ENCODE measurements at places on chromosomes 2 and 18.

DNA sequence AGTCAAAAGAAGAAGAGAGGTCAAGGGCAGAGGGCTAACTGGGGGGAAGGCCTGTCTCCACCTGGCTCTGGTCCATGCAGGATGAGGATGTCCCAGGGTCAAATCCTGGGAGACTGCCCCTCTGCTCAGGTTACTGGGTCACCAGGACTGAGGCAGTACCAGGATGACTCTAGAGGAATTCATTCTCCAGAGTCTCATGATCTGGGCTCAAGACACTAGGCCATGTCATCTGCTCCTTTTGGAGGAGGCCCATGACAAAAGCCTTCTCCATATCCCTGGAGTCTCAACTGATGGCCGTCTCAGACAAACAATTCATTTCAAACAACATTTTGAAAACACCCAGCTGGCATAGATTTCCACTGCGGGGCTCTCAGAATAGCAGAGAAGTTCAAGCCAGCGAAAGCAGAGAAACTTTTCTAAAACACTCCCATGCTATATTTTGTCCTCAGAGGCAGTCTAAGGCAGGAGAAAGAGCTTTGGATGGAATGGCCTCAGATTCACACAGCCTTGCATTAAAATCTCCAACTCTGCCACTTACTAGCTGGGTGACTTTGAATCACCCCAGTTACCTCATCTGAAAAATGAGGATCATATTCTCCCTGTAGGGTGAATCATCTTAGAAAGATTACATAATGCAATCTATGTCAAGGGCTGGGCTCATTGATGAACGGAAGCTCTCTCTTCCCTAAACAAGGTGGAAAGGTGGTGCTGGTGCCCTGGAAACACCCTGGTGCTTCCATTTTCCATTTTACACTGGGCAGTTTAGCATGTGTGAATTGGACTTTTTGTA is 48.8 kb upstream of the LCLAT1 start:
- DNase-seq = no peak

GRCh38 chr2:122960759-122961641 is 1064.1 kb upstream of the CNTNAP5 start:
- DNase-seq = no peak

GRCh38 chr2:60530660-60531281 is 22.7 kb downstream of the BCL11A start:
- no peak for DNase-seq

GRCh38 chr18:79987566-79987965 is 797 bp downstream of the TXNL4A start:
- DNase-seq = no peak

GRCh38 chr2:105793196-105793975 is 48.7 kb downstream of the NCK2 start:
- DNase-seq = no peak

GRCh38 chr2:64440843-64441242 is 13.1 kb upstream of the LGALSL start:
- DNase-seq = no peak

- DNase-seq = no peak
Observed at GRCh38 chr18:22974001-22974400, 40.9 kb downstream of the RBBP8 start.

DNA sequence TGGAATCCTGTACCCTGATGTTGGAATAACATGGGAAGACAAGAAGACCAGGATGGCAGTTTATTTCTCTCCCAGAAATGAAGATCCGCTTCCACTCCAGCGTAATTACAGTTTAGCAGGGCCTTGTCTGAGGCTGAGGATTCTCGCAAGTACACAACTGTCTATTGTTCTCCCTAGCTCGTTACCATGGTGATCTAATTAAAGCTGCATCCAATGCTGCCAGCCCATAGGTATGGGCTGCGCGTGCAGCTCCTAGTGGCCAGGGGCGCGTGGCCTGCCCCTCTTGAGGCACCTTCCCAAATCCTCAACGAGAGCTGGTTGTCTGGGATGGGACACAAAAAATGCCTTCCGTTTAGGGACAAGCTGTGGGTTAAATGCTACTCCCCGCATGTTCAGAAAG is 344.9 kb downstream of the CYRIA start:
- no peak for DNase-seq

GRCh38 chr18:23824669-23825068 is 135.4 kb downstream of the LAMA3 start:
- DNase-seq = no peak

- DNase-seq = no peak
Observed at GRCh38 chr2:65579506-65580235, 147.3 kb upstream of the SPRED2 start.

DNA sequence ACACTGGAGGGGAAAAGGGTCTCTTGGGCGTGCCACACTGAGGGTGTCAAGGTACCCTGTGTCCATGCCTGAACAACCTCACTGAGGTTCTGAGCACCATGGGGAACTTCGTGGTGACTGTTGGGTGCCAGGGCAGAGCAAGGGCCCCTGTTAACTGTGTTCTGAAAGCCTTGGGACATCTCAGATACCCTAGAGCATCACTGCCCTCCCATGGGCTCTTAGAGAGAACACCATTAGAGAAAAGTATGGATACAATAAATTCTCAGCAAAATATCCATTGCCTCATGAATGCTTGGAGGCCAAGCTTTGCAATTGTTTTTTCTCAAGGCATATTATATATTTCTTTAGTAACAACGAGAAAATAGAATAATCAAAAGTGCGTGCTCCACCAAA is 488.5 kb upstream of the NRP2 start:
- no peak for DNase-seq

- no peak for DNase-seq
Observed at GRCh38 chr2:147884830-147885229, 40.0 kb downstream of the ACVR2A start.

DNA sequence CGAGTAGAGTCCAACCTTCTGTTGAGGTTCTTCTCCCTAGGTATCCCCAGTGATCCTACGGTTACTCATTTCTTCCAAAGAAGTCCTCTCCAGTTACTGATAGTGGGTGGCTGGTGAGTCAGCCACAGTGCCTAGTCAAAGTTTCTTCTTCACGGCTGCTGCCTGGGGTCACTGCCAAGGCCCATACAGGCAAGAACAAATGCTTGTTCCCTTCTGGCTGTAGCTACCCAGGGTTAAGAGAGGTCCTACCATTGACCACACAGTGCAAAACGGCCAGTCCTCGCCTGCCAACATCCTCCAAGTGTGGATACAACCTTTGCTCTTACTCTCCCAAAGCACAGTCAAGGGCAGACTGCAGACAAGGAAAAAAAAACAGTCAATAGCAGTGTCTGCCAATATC is 2.9 kb upstream of the PTPN4 start:
- peak; percentile 20 for DNase-seq

DNA sequence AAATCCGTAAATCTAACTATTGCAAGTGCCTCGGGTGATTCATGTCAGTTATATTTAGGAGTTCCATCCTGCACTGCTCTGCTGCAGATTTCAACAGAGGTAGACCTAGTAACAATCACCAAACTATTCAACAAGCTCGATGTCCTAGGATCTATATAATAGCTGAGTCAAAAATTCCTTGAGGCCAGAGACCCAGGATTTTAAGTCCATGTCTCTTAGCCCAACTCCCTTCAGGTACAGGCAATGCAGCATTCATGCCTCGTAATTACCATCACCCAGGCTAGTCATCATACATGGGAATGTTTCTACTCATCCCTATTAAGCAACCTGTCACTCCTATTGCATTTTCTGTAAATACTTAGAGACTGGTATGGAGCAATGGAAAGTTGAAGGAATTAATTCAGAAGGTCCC is 729 bp downstream of the TM4SF20 start:
- DNase-seq = no peak

DNA sequence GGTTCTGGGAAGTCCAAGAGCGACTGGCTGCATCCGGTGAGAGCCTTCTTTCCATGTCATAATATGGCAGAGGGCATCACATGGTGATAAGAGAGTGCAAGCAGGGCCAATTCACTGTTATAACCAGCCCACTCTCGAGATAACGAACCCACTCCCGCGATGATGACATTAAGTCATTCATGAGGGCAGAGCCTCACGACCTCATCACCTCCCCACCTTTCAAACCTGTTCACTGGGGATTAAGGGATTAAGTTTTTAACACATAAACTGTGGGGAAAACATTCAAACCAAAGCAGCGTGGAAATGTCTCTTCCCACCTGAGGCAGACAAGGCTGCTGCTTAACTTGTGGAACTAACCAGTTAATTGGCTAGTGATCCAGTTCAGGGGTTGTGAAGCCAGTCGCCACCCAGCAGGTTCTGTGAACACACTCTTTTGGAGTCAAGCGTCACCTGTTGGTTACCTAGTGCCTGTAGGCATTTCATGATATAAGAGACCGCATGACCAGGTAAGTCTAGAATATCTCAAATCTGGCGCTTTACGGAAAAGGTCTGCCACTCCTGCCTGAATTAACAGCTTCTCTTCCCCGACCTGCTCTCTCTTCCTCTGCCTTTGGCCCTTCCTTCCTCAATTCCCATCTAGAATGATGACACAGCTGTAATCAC is 54.3 kb downstream of the EDAR start:
- DNase-seq = no peak

DNA sequence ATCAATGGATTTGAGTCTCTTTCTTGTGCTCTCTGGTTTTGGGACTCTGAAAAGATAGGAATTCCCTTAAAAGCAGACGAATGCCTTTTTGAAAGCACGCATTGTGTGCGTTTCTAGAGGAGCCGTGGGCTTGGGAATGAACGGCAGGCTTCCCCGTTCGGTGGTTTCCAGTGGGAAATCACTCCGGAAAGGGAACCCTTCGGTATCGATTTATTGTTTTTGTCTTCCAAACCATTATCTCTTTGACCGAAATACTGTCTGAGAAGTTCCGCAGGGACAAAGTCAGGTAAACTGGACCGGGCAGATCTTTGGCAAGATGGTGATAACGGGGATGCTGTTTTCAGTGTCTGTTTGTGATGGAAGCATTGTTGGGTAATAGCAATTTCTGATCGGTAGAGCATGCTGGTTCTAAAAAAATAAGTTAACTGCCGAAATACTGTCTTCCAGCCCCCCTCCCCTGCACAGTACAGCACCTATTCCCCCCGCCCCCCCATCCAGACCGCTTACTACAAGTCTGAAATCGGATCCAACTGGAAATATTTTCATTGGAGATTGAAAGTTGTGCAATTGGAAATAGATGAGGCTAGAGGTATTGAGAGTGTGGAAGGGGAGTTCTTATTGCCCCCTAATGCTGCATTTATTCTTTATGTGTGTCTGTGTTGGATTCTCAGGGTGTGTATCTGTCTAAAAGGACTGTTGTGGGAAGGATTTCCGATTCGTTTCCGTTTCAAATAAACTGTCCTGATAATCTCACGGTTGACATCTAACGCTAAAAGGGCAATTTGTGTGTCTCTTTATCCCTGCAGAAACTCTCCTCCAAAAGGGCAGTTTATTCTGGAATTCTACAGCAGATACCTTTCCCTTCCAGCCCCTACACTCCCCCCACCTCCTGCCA is 635 bp downstream of the SETBP1 start:
- DNase-seq = no peak

- peak; percentile 65 for DNase-seq
Observed at GRCh38 chr2:233353769-233354499, at the start of gene DGKD. Gene DGKD (plus strand): TSS chr2:233354494. CDS start chr2:233354519, 25 bp downstream.

GRCh38 chr2:169815849-169816248 is 8.9 kb downstream of the METTL5 start:
- DNase-seq = no peak

DNA sequence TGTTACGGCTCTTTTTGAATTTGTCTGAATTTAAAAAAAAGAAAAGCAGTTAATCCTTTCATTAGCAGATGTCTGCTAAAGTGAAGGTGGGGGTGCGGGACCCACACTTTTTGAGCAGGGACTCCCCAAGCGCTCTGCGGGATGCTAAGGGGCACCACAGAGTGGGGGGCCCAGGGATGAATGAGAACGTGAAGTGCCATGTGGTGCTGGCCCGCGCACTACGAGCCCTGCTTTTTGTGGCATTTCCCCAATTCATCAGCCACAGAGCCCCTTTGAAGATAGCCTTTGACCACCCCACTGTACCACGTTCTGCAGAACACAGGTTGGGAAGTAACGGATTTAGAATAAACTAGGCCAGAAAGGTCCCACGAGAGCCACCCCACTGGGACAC is 28.6 kb downstream of the HS1BP3 start:
- DNase-seq = no peak

GRCh38 chr18:40832362-40832761 is 1122.7 kb upstream of the PIK3C3 start:
- DNase-seq = no peak

DNA sequence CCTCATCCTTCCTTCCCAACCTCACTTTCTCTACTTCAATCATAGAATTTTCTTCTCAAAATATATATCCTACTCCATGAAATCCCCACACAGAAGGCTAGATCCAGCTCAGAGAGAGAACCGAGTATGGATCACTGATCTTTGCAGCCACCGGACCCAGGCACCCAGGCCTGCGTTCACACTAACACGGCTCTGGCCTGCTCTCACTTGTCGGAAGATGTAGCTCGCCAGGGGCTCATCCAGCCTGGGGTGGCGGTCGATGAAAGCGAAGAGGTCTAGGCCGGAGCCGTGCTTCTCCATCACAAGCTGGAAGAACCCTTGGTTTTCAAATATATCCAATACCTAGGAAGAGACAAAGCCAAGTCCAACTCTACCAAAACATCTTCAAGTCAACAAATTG is 12.7 kb upstream of the MTERF4 start:
- no peak for DNase-seq

- no peak for DNase-seq
Observed at GRCh38 chr2:240369801-240370585, 65.5 kb upstream of the GPC1 start.

DNA sequence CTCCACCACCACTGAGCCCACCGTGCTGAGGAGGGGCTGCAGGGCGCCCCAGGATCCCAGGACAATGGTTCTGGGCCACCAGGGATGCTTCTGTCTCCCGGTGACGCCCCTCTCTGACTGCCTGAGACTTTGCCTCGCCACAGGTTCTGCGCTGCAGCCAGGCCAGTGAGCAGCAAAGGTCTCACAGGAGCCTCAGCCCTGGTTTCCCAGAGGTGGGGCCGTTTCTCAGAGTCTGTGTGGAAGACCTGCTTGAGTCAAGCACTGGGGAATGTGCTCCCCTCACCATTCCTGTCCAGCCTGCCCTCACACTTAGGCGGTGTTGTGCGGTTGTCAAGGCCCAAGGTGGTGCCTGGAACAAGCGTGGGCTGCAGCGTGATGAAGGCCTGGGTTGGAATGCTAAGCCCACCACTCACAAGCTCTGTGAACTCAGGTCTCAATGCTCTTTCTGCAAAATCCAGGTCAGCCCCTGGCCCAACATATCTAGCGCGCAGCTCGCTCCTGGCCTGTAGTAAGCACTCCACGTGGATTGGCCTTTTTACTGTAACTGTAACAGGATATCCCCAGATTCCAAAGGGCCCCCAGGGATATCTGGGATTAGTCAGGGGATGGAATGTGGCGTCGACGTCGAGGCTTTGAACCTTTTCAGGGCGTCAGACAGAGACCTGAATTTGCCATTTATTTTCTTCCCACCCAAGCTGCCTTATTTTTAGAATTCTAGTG is 47.6 kb downstream of the PLB1 start:
- no peak for DNase-seq

- DNase-seq = no peak
Observed at GRCh38 chr2:67295851-67296250, 101.3 kb upstream of the ETAA1 start.

DNA sequence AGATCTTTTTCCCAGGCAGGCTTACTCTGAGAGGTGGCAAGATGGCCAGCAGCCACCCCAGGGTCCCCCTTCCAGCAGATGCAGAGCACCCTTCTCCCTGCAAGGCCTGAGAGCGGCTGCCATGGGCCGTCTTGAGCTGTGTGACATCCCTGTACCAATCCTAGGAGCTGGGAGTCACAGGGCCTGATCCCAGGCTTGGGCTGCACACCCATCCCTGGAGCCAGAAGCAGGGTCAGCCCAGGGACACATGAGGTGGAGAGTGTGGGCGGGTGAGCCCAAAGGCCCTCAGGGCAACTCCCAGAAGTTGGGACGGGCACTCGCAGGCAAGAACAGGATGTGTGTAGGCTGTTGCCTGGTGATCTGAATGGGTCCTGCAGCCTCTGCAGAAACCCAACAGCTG is 40.5 kb downstream of the CROCC2 start:
- DNase-seq = no peak
